Progenitor cell of endocrine pancreas (in vitro differentiated cells): ENCODE measurements at places on chromosomes 2 and 18. TPM values are rescaled to one million over a fixed set of nuclear protein-coding genes. Genes with fewer than 3 reads are reported as not detected.

CHN1 gene
- 46.1 and 50.3 TPM in 2 replicates for total RNA-seq

SNTG2 gene
- total RNA-seq, result 0.50 and 0.62 TPM in 2 replicates

DOK6 gene
- 7.0 and 7.2 TPM in 2 replicates for total RNA-seq

DNA sequence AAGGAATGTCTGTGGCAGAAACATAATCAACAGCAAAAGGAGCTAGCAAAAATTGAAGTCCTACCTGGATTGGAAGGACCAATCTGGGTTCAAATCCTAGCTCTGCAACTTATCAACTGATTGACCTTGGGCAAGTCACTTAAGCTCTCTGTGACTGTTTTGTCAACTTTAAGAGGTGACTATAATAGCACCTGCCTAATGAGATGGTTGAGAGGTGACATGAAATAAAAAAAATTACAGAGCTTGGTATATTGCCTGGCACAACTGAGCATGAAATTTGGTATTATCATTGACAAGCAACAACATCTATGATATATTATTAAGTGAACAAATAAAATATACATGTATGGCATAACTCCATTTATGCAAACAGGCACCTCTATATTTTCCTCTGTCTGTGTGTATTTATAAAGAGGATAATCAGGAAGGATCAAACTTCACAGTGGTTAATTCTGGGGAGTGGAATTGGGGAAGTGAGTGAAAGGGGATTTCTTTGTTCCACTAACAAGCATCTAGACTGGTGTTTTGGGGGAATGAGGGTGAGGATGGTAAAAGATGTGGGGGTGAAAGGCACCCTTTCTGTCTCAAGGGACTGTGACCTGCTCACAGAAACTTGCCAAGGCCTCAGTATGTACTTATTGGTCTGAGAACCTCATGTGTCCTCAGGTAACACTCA is 132.8 kb upstream of the SERTAD2 start:
- DNase-seq, result no peak

GRCh38 chr2:215968499-215968898 is 44.9 kb downstream of the MREG start:
- DNase-seq, result no peak

DNA sequence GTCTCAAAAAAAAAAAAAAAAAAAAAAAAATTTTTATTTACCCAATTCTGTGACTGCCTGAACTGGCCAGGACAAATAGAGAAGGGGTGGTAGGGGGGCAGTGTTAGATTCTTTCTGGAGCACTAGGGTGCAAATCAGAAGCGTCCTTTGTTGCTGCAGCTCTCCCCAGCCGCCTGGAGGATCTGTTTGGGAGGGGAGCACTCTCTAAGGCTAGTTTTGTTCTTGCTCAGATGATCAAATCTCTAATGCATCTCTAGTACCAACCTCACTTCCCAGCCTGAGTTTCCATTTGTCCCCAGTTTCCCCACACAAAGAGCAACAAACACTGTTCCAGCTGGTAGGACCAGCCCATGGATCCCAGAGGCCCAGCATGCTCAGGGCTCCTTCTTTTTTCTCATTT is 83.0 kb downstream of the GBX2 start:
- no peak for DNase-seq

DNA sequence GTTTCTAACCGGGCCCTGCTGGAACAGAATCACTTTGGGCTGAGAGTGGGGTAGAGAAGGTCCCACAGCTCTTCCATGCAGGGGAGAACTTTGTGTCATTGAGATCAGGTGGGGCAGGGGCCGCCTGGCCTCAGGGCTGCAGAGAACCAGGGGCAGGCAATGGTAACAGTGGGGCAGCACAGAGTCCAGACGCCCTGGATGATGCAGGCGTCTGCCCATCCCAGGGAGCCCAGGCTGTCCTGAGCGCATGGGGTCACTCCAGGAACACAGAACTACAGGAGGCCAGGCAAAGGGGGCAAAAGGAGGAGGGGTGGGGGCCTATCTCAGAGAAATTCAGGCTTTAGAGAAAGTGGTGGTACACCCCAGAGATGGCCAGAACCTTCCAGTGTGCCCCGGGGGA is 121.3 kb downstream of the NDUFA10 start:
- no peak for DNase-seq

- DNase-seq, result no peak
Measured at GRCh38 chr18:31267823-31268481, 50.0 kb upstream of the DSG1 start.
